ENCODE measurements at places on chromosomes 6 and 20. TPM values are rescaled to one million over a fixed set of nuclear protein-coding genes. Genes with fewer than 3 reads are reported as not detected.
A peak's percentile ranks its signal among the peaks of the same experiment; 100 is the strongest.

DNA sequence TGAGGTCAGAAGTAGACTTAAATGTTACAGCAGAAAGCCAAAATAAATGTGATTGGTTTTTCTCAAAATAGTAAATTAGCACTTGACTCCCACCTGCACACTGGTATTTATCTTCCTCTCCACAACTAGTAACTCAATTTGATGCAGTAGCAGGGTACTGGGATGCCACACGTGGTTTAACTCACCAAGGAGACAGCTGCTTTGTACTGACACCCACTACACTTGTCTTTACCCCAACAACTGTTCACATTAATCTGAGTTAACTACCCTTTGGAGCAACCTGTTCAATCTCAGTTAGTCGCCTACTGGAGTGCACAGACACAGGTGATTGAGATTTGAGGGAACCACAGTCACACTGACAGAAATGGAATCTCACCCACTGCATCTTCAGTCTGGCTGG, 242.1 kb downstream of the PRKN start:
- DNase-seq: no peak
- H3K4me1 ChIP-seq: no peaks in the 10 kb centered on the region
- H3K36me3 ChIP-seq: no peaks in the 10 kb centered on the region
- H3K27me3 ChIP-seq: no peaks in the 10 kb centered on the region
- H3K4me3 ChIP-seq: no peak overlapping the region

DNA sequence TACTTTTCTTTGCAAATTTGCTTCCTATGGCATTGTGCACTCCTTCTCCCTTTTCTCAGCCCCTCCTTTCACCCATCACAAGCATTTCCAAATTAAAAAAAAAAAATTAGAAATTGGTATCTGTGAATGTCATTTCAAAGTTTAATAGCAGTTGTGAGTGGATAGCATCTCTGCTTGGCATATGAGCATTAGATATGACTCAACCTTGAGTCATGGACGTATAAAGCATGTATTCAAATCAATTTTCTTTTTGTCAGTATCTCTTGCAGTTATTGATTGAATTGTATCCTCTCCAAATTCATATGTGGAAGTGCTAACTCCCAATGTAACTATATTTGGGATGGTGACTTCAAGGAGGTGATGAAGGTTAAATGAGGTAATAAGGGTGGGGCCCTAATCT, 60.1 kb upstream of the MAP3K7 start:
- no peaks in the 10 kb centered on the region for H3K27me3 ChIP-seq
- DNase-seq: no peak
- H3K27ac ChIP-seq: no peak overlapping the region
- H3K4me3 ChIP-seq: no peak overlapping the region
- no peaks in the 10 kb centered on the region for H3K4me1 ChIP-seq

DNA sequence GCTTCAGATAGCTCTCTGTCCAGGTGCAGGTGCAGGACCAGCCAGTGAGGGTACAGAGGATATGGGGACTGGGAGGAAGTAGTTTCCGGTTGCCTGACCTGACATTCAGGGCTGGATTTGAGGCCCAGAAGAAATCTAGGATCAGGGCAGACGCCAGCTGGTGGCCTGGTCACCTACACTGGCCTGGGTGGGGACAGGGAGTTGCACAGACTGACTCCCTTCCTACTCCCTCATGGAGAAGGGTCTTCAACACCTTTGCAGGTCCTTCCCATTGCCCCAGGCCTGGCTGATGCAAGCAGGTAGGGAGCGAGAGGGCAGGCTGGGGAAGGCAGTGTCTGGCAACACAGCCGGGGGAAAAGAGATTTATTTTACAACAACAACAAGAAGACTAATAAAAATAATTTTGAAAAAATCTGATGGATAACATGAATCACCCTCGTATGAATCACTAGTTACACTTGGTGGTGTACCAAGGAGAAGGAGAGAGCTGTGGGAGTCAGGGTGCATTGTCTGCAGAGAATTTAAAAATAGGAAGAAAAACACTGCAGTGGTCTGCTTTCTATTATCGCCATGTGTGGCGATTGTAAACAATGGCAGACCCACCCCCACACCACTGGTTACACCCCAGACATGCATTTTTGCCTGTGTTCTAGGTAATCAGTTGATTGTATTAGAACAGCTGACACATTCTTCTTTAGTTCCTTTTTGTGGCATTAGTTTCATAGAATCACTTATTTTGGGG, 62.3 kb upstream of the SNX9 start:
- no peak overlapping the region for H3K4me3 ChIP-seq
- DNase-seq: no peak
- peaks cover 62% of the 10 kb centered on the region for H3K4me1 ChIP-seq
- no peaks in the 10 kb centered on the region for H3K36me3 ChIP-seq
- peak overlapping the region; percentile 67 for H3K27ac ChIP-seq
- H3K27me3 ChIP-seq: no peaks in the 10 kb centered on the region

GRCh38 chr6:24752917-24753492, 21.7 kb upstream of the GMNN start:
- H3K27me3 ChIP-seq: no peaks in the 10 kb centered on the region
- no peak overlapping the region for H3K4me3 ChIP-seq
- no peaks in the 10 kb centered on the region for H3K4me1 ChIP-seq
- H3K36me3 ChIP-seq: no peaks in the 10 kb centered on the region

- H3K4me1 ChIP-seq: no peaks in the 10 kb centered on the region
- H3K27ac ChIP-seq: no peak overlapping the region
- no peaks in the 10 kb centered on the region for H3K27me3 ChIP-seq
Measured at GRCh38 chr6:116497113-116497676, 14.2 kb upstream of the CALHM5 start.

- H3K4me1 ChIP-seq: no peaks in the 10 kb centered on the region
- no peaks in the 10 kb centered on the region for H3K36me3 ChIP-seq
- no peak overlapping the region for H3K4me3 ChIP-seq
Measured at GRCh38 chr6:164133095-164133494, 718.6 kb downstream of the QKI start.

DNA sequence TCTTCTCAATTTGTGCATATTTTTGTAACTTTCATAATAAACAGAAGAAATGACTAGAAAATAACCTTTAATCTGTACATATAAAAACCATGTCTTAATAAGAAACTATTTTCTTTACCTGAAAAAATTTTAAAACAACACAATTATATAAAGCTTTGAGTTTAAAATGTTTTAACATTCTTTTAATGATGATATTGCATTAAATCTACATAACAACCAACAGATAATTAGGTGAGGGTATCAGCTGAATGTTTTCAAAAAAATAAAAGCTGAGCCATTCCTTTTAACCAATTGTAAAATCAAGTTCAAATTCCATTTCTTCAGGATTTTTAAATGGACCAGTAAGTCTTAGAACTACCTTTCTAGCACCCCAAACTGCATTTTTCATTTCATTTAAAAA, 1185.0 kb upstream of the CITED2 start:
- H3K27ac ChIP-seq: no peak overlapping the region
- no peak overlapping the region for H3K4me3 ChIP-seq
- H3K4me1 ChIP-seq: no peaks in the 10 kb centered on the region
- H3K27me3 ChIP-seq: no peaks in the 10 kb centered on the region
- no peaks in the 10 kb centered on the region for H3K36me3 ChIP-seq

DNA sequence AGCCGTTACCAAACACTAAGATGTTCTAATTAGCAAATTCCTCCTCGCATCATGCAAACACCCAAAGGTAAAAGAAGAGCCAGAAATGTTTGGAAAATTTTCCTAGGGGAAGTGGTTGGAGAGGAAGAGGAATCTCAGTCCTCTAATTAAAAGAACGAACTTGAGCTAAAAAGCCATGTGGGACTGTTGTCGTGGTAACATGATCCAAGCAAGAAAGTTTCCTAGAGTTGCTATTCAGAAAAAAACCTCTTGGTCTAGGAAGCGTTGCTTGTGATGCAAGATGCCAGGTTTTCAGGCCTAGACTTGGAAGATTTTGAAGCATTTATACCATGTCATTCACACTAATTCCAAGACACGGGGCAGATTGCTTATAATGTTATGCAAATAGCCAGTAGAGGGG, 106.8 kb upstream of the DOK5 start:
- H3K27ac ChIP-seq: no peak overlapping the region
- no peaks in the 10 kb centered on the region for H3K36me3 ChIP-seq
- no peak overlapping the region for H3K4me3 ChIP-seq
- no peaks in the 10 kb centered on the region for H3K27me3 ChIP-seq
- DNase-seq: no peak

- no peak overlapping the region for H3K27ac ChIP-seq
- peaks cover 31% of the 10 kb centered on the region for H3K27me3 ChIP-seq
- H3K4me3 ChIP-seq: no peak overlapping the region
- no peaks in the 10 kb centered on the region for H3K36me3 ChIP-seq
- DNase-seq: no peak
Measured at GRCh38 chr20:32624687-32625345, 39.7 kb upstream of the NOL4L start.

DNA sequence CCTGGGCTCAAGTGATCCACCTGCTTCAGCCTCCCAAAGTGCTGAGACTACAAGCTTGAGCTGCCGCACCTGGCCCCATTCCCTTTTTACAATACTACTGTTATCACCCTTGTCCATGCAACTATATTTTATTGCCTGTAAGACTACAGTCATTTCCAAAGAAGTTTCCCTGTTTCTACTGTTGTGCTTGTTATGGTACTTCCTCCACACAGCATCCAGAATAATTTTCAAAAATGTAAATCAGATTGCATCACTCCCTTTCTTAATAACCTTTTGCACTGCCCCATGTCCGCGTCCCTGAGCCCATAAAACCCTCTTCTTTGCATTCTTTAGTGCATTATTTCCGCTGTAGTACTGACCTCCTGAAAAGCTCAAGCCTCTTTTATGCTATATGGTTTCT, 128.9 kb upstream of the AKIRIN2 start:
- H3K4me1 ChIP-seq: peaks cover 3% of the 10 kb centered on the region
- no peak for DNase-seq
- H3K27ac ChIP-seq: no peak overlapping the region

GRCh38 chr20:17941087-17941825, 27.3 kb downstream of the SNX5 start:
- peaks cover 55% of the 10 kb centered on the region for H3K36me3 ChIP-seq
- no peaks in the 10 kb centered on the region for H3K27me3 ChIP-seq
- no peak overlapping the region for H3K4me3 ChIP-seq
- no peak for DNase-seq

DNA sequence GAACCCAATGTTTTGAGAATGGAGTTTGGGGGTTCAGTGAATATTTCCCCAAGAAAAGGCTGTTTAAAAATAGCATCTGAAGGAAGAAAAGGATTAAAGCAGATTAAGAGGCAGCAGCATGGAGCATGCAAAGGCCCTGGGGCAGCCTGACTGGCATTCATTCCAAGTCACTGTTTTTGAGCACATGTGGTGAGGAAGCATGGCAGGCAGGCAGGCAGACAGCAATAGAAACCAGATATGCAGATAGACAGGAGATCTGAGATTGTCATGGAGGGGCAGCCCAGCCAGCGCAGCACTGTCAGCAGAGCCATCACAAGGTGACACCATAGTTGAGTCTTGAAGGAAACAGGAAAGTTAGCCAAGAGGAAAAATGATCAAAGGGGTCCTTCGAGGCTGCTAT, 37.8 kb downstream of the SIRPA start:
- H3K4me1 ChIP-seq: peaks cover 37% of the 10 kb centered on the region
- no peak overlapping the region for H3K27ac ChIP-seq
- no peak for DNase-seq
- no peak overlapping the region for H3K4me3 ChIP-seq
- no peaks in the 10 kb centered on the region for H3K27me3 ChIP-seq

DNA sequence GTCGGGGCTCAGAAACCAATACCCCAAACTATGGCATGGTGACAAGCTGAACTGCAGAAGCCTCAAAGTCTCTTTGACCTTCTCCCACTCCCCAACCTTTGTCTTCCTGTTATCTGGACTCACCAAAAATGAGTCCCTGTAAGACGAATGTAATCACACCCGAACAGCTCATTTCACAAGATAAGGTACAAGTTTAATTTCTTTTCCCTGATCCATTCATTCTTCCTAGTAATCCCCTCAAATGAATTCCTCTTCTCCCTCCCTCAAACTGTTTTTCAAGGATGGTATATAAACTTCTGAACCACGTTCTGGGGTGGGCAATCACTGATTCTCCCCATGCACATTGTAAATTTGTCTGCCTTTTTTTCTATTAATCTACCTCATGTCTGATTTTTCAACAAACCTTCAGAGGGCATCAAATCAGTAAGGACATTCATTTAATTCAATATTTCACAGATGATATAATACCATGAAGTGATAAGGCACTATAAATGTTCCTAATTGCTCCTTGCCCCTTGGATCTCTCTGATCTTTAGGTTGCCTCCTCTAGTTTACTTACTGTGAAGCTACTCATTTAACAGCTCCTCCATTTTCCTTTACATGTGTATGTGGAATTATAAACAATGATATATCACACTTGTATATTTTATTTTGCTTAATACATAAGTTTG, 77.2 kb downstream of the OR2B2 start:
- no peaks in the 10 kb centered on the region for H3K36me3 ChIP-seq
- no peak for DNase-seq
- no peaks in the 10 kb centered on the region for H3K27me3 ChIP-seq
- no peak overlapping the region for H3K27ac ChIP-seq
- H3K4me1 ChIP-seq: peaks cover 44% of the 10 kb centered on the region

- H3K4me1 ChIP-seq: no peaks in the 10 kb centered on the region
- H3K27ac ChIP-seq: no peak overlapping the region
- DNase-seq: no peak
- H3K36me3 ChIP-seq: no peaks in the 10 kb centered on the region
- H3K27me3 ChIP-seq: no peaks in the 10 kb centered on the region
Measured at GRCh38 chr6:118288355-118289124, 259.6 kb upstream of the PLN start.

DNA sequence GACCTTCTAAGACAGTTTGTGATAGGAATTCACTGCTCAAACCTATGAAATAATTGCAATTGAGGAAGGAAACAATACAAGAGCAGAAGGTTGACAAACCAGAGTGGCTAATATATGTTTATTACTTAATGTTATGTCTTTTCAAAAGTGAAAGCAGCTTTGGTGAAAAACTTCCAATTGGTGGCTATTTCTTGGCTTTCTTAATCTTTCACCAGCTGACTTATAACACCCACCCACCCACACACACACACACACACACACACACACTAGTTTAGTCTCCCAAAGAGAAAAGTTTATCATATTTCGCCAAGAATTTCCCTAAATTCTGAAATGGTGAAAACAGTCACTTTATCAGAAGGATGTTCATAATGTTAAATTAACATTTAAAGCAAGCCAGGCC, 583.5 kb downstream of the EYS start:
- H3K4me1 ChIP-seq: no peaks in the 10 kb centered on the region
- no peak for DNase-seq
- H3K36me3 ChIP-seq: no peaks in the 10 kb centered on the region
- no peak overlapping the region for H3K4me3 ChIP-seq

Gene C6orf15
- total RNA-seq: 6.8 TPM

Gene ACSS1
- total RNA-seq: 29.0 TPM

Gene VAPB
- 18.2 TPM for total RNA-seq

Gene TRAM2
- 6.5 TPM for total RNA-seq

Gene CTCFL
- total RNA-seq: not detected

Gene SDHAF4
- 3.8 TPM for total RNA-seq

Gene THBS2
- total RNA-seq: 116 TPM

All from suprapubic skin (tissue), 4 donors.